ENCODE measurements at places on chromosomes 7 and 10.

- no peak for DNase-seq
These were observed 16.6 kb downstream of the WDFY4 start for GRCh38 chr10:48701139-48701901.

DNA sequence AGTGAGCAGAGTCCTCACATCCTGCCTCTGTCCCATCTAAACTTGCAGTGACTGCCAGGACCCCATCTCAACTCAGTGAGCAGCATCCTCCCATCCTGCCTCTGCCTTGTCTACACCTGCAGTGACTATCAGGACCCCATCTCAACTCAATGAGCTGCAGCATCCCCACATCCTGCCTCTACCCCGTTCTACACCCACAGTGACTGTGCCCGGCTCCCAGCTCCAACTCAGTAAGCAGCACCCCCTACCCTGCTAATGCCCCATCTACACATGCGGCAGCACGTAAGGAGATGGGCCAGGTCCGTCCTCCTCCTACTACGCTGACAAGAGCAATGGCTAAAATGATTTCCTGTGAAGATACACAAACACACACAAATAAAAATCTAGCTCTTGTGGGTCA lies 65.5 kb downstream of the TNS3 start:
- DNase-seq: no peak

- no peak for DNase-seq
These were observed 37.4 kb downstream of the AUTS2 start for GRCh38 chr7:69635555-69636185.

GRCh38 chr10:60735244-60735643 lies 43.0 kb upstream of the CDK1 start:
- no peak for DNase-seq

DNA sequence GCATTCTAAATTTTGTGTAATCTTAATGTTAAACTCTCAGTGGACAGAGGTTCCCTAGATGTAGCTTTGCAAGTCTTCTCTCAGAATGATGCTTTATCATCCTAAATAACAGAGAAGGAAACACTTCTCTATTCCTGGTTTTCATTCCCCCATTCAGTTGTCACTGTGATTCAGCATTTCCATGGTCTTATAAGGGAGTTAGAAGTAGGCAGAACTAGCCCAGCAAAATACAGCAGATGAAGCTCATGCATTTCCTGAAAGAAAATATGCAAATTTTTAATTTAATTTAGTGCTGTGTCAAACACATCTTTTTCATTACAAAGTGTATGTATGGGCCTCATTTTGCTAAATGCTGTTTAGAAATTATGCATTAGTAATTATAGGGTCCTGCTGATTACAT lies 70.1 kb downstream of the ITPRID1 start:
- no peak for DNase-seq

DNA sequence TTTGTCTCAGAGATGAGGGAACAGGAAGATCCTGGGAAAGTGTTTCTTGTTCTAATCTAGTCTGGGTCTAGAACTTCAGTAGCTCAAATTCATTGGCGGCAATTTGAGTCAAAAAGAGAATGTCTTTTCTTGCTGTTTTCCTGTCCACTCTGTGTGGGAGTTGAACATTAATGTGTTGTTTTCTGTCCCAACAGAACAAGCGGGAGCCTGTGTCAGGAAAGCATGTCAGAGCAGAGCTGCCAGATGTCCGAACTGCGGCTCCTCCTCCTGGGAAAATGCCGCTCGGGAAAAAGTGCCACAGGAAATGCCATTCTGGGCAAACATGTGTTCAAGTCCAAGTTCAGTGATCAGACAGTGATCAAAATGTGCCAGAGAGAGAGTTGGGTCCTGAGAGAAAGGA lies 16.0 kb downstream of the GIMAP8 start:
- DNase-seq: no peak

DNA sequence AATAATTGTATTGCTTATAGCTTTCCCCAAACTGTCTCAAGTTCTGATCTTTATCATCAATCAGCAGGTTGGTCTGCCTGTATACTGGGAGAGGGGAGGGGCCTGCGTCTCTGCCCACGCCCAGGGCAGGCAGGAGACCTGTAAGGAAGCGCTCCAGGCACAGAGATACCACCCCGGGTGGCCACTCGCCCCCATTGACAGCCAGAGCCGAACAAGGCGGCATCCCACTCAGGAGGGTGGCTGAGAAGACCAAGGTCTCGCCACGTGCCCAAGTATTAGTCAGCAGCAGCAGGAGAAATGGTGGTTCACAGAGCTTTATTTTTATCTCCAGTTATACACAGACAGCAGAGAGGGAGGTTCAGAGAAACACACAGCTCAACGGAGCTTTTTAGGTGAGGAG lies 7.2 kb downstream of the STK32C start:
- no peak for DNase-seq

DNA sequence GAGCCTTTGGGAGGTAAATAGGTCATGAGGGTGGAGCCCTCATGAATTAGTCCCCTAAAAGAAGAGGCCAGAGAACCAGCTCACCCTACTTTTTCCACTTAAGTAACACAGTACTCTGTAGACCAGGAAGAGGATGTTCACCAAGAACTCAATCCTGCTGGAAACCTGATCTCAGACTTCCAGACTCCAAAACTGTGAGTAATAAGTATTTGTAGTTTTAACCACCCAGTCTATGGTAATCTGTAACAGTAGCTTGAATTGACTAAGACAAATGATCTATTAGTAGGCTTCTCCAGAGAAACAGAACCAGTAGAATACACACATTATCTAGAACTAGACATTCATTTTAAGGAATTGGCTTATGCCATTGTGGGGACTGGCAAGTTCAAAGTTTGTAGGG lies 51.5 kb downstream of the ANKMY2 start:
- no peak for DNase-seq

GRCh38 chr10:65090991-65091390 lies 1569.8 kb downstream of the REEP3 start:
- no peak for DNase-seq

GRCh38 chr7:32043688-32044087 lies 26.5 kb downstream of the PDE1C start:
- no peak for DNase-seq

- DNase-seq: no peak
These were observed 207.8 kb upstream of the ETV1 start for GRCh38 chr7:14197280-14197679.

DNA sequence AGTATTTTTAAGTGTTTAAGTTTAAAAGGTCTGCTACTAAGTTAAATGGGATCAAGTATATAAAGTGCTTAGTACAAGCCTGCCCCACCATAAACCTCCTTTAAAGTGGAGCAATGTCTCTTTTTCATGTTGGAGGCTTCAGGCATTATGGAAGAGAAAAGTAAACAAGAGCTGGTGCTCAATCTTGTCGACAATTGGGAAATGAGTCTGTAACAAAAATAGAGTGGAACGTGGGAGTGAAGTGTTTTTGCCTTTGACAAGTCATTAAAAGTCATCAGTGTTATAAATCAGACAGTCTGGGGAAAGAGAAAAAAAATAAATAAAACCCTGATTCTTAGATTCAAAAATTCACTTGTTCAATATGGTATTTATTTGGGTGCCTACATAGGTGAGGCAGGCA lies 44.7 kb downstream of the DNAJC12 start:
- no peak for DNase-seq

GRCh38 chr10:110392121-110392520 lies 87.4 kb upstream of the SMNDC1 start:
- DNase-seq: no peak

DNA sequence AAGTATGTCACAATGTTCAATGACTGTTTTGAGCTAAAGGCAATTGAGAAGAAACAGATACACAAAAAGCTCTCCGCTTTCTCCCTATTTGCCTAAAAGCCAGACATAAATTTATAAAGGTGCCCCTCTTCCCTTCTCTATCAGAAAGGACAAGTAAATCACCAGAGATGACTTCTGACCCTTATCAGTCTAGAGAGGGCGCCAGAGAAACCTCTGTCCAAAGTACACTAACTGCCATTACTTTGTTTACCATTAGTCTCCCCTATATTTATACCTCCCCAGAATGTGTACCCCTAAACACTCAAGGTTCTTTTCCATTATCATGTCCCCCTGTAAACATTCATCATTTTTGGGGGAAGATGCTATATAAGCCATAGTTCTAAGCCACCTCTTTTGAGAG lies 49.3 kb downstream of the TPK1 start:
- DNase-seq: no peak

- DNase-seq: no peak
These were observed 81.0 kb upstream of the PFKP start for GRCh38 chr10:2986391-2986801.

DNA sequence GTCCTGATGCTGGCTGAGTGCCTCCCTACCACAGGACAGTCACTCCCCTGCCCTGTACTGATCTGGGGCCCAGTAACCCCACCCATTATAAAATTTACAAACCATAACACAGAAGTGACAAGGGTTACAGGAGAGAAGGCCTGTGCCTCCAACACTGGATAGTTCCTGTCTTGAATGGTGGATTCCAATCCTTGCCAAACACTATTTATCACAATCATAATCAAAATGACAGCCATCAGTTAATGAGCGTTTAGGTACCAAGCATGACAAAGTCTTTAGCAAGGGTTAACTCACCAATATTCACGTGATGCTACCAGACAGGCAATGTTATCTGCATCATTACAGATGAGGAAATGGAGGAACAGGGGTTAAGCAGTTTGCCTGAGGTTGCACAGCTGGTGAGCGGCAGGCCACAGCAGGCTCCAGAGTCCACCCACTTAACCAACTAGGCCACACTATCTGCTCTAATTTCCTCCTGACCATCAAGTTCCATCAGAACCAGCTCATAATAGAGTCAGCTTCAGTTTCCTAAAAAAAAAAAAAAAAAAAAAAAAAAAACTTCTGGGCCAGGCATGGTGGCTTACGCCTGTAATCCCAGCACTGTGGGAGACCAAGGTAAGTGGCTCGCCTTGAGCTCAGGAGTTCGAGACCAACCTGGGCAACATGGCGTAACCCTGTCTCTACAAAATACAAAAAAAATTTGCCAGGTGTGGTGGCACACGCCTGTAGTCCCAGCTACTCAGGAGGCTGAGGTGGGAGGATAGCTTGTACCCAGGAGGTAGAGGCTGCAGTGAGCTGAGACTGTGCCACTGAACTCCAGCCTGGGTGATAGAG lies 14.2 kb downstream of the PDLIM1 start:
- DNase-seq: no peak

DNA sequence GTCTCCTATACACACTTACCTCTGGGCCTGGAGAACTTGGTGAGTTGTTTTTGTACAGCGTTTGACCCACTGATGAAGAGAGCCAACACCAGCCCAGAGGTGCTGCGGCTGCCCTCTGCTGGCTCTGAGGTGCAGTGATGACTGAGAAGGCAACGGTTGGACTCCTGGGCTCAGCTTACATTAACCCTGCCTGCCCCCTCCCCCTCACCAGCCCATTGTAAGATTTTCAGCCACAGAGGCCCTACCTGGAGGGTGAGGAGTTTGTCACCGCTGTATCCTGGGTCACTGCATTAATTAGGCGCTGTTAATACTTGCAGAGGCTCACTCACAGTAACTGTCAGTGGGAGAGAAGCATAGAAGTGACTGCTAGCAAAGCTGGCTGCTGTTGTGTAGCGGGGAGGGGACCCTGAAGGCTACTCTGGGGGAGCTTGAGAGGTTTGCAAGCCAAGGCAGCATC lies 19.0 kb upstream of the ANKRD2 start:
- peak; percentile 56 for DNase-seq

- no peak for DNase-seq
These were observed 278.5 kb downstream of the DNAJB6 start for GRCh38 chr7:157615101-157615817.

DNA sequence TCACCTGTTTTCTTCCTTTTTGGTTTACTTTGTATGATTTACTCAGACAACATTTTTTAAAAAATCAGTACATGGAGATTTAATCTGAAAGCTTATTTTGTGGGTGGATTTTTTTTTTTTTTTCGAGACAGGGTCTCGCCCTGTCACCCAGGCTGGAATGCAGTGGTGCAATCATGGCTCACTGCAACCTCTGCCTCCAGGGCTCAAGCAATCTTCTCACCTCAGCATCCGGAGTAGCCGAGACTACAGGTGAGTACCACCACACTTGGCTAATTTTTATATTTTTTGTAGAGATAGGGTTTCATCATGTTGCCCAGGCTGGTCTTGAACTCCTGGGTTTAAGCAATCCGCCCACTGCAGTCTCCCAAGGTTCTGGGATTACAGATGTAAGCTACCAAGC lies 2.5 kb downstream of the GSTO1 start:
- DNase-seq: no peak

GRCh38 chr7:90709501-90710465 lies 113.7 kb downstream of the CDK14 start:
- no peak for DNase-seq

- no peak for DNase-seq
These were observed 265.9 kb downstream of the ZEB1 start for GRCh38 chr10:31584876-31585275.

GRCh38 chr10:32980558-32981468 lies 22.8 kb upstream of the ITGB1 start:
- peak; percentile 85 for DNase-seq

DNA sequence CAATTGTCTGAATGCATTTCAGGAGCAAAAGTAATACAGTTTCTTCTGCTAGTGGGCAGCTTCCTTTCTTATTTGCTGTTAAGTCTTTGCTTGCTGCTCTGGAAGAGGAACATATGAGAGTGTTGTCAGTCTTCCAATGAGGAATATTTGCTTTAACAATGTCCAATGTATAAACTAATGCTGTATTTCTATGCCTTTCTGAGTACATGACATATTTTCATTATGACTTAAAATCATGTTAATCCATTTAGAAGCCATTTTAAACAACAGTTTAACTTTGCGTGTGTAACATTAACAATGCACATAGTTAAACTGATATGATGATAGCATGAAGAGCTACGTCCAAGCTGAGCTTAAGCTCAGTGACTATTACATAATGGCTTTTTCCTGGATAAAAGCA lies 933.4 kb upstream of the GHITM start:
- DNase-seq: no peak

GRCh38 chr10:59460601-59461000 lies 98.3 kb upstream of the FAM13C start:
- no peak for DNase-seq

DNA sequence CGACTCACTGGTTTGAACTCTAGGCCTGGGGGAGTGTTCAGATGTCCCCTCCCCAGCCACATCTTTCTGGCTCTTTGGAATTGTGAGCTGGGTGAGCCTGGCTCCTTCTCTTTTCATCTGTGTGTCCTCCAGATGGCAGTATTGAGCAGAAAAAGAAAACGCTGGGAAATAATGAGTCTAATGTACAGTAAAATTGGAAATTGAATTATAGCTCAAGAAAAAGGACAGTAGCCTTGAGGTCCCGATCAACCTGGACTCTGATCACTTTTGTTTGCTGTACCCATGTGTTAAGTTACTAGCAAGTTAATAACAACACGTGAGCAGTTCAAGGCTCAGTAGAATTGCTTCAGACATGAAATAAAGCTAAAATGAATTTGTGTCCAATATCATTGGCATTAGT lies 77.9 kb downstream of the SNX10 start:
- peak; percentile 26 for DNase-seq

DNA sequence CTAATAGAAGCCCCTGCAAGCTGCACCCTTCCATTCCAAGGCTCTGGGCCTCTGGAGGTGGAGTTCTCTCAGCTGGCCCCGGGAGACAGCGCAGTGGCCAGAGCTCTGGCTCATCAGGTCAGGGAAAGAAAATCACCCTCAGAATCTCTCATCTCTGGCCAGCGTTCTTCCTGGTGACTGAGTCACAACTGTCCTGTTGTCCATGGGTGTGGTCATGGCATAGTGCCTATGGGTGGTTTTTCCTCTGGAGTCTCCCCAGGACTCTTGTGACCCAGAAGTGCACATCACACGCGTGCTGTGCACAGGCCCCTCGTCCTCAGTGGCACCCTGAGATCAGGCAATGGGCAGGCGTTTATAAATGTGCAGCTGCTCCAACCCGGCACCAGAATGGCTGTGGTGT lies 27.4 kb upstream of the FXYD4 start:
- DNase-seq: no peak

- peak; percentile 23 for DNase-seq
These were observed 9.4 kb upstream of the ZC3HAV1 start for GRCh38 chr7:139118805-139119485.

All from GDM1 (cell line).